Cortex of kidney (tissue), 1 donor: ENCODE measurements at places on chromosomes 16 and 17.

GRCh38 chr16:12267491-12267890, 291.0 kb downstream of the SNX29 start:
- DNase-seq = no peak

DNA sequence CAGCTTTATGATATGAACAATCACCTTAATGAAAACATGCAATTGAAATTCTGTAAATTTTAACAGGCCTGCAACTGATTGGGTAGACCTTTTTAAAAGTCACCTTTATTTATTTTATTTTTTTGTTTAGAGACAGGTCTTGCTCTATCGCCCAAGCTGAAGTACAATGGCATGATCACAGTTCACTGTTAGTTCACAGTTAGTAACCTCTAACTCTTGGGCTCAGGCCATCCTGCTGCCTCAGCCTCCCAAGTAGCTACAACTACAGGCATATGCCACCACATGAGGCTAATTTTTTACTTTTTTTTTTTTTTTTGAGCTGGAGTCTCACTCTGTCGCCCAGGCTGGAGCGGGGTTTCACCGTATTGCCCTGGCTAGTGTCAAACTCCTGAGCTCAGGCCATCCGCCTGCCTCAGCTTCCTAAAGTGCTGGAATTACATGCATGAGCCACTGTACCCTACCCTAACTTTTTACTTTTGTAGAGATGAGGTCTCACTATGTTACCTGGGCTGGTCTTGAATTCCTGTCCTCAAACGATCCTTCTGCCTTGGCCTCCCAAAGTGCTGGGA, 28.0 kb downstream of the AP1G1 start:
- DNase-seq = no peak

- DNase-seq = no peak
Observed at GRCh38 chr17:17827826-17828621, 8.8 kb downstream of the SREBF1 start.

- no peak for DNase-seq
Observed at GRCh38 chr16:85794696-85795095, 4.6 kb downstream of the EMC8 start.

DNA sequence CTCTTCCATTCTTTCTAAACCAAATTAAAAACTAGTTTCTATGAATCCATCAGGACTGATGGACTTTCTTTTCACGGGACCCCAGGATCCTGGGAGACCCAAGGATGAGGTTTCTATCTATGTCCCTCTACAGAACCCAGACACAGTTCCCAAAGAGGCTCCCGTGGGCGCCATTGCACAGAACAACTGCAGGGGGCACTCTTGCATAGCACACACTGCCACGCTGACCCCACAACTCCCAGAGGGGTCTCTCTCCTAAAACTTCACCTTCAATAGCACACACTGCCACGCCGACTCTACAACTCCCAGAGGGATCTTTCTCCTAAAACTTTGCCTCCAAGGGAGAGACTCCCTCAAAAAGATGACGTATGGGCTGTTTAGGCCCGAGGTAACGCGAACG, 9.0 kb downstream of the ABR start:
- no peak for DNase-seq

- DNase-seq = no peak
Observed at GRCh38 chr17:40727447-40728231, 24.1 kb upstream of the KRT24 start.

GRCh38 chr17:79065105-79065670, 9.4 kb upstream of the ENGASE start:
- no peak for DNase-seq

DNA sequence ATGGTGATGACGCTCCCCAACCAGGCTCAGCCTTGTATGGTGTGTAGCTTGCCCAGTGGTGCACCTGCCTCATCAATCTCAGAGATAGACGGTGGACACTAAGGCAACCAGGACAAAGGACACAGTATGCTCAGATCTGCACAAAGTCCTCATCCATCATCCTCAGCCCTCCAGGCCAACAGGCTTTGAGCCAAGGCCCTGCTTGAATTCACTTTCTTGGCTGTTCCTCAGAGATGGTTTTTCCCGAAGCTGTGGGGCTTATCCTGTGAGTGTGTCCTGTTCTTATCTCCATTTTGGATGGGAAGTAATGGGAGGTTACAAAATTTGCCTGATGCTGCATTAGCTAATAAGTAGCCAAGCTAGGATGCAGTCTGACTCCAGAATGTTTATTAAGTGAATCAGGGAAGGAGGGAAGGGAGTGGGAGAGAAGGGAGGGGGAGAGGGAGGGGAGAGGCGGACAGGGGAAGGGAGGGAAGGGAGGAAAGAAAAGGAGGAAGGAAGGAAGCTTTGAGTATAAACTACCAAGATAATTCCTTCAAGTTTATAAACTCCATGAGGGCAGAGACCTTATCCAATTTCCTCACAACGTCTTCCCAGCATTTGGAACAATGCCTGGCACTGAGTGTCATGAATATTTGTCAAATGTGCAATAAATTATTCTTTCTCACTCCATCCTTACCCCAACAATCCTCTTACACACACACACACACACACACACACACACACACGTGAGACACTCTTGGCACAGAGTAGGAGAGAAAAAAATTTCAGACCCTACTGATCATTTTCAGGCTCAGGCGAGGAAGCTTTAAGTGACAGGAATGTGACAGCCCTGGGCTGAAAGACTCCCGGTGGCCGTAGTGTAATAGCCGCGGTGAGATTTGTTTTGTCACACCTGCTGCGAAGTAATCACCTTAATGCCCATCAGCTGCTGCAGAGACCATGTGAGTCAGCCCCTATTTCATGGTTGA, 84.3 kb downstream of the BMERB1 start:
- DNase-seq = no peak

DNA sequence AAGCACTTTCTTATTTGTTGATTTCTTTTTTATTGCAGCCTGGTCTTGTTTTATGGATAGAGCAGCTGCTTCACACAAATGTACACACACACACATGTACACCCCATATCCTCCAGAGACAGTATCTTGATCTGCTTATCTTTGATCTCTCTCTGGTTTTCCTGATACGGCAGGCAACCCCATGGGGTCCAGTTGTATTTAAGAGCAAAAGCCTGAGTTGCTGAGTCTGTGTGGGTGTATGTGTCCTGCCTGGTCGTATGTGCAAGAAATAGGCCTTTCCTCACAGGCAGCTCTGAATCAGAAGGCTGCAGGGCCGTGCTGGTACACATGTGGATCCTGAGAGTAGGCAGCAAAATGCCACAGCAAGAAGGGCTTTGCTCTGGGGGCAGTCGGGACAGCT, 14.6 kb upstream of the LGALS9 start:
- no peak for DNase-seq

DNA sequence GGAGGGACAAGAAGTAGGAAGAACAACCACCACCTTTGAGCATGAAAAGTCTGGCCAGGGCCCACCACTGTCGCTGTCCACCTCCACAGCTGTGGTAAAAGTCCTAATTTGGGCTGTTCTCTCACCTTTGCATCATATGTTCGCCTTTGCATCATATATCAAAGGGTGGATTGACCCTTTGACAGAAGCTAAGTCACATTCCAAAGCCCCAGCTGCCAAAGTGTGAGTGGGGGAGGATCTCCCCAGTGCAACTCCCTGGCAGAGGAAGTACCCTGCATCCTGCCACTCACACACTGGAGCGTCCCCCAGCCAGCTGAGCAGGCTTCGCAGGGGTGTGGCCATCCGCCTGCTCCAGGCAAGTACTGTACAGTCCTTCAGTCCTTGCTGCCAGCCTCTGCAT, 12.7 kb upstream of the SPECC1 start:
- DNase-seq = no peak

GRCh38 chr16:80896776-80897175, 92.4 kb upstream of the CDYL2 start:
- DNase-seq = no peak

DNA sequence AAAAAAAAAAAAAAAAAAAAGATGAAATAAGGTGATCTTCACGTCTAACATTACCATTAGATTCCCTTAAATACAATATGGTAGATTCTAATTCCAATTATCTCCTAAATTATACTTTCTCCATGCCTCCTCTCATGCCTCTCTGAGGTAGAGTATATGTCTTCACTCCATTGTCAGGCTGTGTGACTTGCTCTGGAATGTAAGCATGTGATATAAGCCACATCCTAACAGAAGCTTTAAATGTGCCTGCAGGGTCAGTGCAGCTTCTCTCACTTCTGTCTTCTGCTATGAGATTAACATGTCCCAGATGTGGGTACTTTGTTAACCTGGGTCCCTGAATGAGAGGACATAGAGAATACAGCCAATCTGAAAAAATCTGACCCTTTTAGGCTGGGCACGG, 32.6 kb downstream of the MED13 start:
- no peak for DNase-seq

DNA sequence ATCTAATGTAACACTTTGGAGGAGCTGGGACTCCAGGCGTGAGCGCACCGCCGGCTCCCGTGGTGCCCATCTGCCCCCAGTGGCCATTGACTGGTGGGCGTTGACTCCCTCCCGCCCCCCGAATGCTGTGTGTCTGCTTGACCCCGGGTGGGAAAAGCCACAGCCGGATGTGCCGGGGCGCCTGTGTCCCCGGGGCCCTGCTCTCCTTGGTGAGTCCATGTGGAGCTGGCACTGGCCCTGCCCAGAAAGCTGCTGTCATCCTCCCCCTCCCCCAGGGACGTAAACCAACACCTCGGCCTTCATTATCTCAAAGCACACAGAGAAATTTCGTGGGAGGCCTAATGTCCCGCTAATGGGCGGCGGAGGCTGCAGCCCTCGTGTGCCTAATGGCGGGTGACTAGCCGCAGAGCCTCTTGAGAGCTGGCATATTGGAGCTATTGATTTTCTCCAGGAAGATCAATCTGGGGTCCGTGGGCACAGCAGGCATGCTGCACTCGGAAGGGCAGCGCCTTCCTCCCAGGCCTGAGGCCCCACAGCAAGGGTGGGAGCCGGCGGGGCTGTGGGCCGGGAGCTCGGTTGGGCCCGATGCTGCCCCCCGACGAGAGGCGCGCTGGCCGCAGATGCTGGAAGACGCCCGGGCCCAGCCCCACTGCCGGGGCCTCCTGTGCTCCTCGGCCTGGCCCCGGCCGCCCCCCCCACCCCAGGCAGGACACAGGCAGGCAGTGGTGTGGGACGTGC, 4.0 kb upstream of the PERCC1 start:
- no peak for DNase-seq

DNA sequence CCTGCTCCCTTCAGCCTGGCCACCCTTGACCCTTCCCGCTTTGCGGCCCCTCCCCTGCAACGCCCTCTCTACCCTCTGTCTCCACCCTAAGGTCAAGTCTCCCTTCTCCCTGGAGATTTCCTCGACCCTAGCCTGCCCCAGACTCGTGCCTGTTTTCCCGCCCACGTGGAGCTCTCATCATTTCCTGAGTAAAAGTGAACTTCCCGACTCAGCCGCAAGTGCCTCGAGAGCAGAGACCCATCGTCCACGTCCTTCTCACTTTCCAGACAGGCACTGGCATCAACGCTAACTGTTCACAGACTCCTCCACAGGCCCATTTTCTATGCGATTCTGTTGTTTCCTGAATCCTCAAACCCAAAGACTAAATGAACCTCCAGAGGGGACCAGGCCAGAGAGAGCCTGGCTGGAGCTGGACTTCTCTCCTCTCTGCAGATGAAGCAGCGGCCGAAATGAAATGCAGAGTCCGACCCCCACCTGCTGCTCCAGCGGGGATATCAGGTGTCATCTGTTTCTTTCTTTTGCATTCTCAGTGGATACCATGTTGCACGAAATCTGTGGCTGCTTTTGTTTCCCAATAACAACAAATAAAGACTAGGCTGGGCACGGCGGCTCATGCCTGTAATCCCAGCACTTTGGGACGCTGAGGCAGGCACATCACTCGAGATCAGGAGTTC, 52.5 kb downstream of the RTN4RL1 start:
- no peak for DNase-seq

DNA sequence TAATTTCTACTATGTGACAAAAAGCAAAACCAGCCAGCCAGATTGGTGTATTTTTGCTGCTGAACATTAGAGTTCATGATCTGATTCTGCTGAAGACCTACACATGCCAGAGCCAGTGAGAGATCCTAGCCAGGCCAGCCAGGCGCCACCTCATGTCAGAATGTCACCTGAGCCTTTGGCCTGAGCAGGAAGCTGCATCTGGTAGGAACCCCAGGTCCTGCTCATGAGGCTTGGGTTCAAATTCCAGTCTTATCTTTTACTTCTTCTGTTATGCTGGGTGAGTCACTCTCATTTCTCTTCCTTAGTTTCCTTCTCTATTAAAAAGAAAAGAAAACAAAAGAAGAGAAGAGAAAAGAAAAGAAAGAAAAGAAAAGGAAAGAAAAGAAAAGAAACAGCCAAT, 585.1 kb upstream of the CDH5 start:
- DNase-seq = no peak

GRCh38 chr16:88195269-88195705, 187.5 kb upstream of the ZNF469 start:
- DNase-seq = no peak

- DNase-seq = no peak
Observed at GRCh38 chr17:29102046-29102445, 59.1 kb downstream of the PIPOX start.

DNA sequence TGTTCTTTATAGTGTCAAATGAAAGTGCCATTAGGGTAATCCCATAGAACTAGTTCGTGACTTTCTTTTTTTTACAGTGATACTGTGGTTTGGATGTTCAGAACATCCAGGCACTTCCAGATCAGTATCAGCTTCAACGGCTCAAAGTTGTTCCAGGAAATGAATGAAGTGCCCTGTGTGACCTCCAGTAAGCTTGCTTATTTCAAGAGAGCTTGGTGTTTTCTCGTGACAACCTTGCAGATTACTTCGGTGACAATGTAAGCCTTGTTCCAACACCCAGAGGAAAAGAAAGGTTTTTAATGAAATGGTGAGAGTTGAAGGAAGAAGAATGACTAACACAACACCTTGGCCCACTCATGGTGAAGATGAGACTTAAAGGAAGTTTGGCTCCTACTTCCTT, 16.0 kb upstream of the KCNJ16 start:
- DNase-seq = no peak

DNA sequence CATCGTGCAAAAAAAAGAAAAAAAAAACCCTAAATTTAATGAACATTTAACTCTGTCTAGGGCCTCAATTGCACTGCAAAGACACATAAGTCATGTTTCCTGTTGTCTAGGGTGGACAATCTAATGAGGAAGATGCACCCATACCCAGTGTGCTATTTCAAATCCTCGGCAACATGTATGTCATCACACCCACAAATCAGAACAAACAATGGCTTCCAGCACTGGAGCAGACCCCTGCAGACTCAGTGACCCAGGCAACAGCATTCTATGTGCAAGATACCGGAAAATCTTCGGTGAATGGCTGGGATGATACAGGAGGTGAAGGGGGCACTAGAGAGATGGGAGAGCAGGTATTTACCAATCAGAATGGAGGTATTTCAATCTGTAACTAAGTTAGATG, 221.7 kb upstream of the XYLT1 start:
- DNase-seq = no peak

GRCh38 chr17:6654841-6655731, 3.5 kb downstream of the C17orf100 start:
- DNase-seq = no peak

GRCh38 chr16:64133366-64133765, 988.5 kb downstream of the CDH11 start:
- no peak for DNase-seq

DNA sequence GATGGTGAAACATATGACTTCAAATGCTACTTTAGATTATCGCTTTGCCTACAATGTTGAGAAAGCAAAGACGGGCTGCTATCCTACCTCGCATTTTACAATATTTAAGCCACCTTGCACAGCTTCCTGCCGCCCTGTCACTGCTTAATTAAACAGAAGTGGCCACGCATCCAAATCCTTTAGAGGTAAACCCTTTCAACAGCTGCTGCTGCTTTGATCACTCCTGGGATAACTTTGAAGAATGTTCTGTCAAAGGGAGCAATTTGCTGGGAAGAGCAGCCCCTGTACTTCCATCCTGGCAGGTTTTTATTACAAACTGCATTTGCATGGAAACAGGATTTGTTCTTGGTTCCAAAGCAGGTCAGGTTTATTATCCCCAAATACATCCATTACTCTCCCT, 24.2 kb upstream of the SSTR2 start:
- no peak for DNase-seq
